ENCODE measurements at places on chromosomes 1 and 21.

- no peak for DNase-seq
These were observed 73.0 kb upstream of the PTGS2 start for GRCh38 chr1:186753241-186753640.

- DNase-seq, result no peak
These were observed 14.6 kb downstream of the SYF2 start for GRCh38 chr1:25217598-25218232.

- no peak for DNase-seq
These were observed 136.4 kb downstream of the CLIC6 start for GRCh38 chr21:34805157-34805556.

DNA sequence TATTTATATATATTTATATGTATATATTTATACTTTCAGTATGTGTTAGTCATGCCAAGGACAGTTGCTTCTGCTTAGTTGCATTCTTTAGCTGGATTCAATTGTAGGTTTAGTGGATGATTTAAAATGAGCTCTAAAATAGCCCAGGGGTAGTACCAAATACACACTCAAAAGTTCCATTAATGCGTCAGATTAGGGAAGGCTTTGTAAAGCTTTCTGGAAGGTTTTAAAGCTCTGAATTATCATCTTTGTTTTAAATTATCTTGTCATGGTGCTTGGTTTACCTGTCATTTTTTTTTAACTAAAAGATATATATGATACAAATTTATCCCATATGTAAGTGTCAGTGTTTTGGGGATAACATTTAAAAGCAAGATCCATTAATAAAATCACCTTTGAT is 242.7 kb upstream of the ADAMTS5 start:
- DNase-seq, result no peak

DNA sequence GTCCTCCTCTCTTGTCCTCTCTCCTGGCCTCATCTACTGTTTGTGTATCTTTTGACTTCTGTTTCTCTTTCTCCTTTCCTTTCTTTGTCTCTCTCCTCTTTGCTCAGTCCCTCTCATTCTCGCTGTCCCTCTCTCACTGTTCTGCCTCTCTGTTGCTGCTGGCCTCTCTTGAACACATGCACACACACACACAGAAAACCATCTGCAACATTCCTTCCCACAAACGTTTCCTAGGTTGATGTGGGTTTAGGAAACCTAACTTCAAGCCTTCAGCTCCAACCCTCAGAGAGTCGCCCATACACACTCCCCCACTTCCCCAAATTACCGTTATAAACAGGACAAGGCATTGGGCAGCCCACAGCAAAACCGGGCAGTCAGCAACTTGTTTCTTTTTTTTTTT is 10.9 kb upstream of the SSBP3 start:
- no peak for DNase-seq

DNA sequence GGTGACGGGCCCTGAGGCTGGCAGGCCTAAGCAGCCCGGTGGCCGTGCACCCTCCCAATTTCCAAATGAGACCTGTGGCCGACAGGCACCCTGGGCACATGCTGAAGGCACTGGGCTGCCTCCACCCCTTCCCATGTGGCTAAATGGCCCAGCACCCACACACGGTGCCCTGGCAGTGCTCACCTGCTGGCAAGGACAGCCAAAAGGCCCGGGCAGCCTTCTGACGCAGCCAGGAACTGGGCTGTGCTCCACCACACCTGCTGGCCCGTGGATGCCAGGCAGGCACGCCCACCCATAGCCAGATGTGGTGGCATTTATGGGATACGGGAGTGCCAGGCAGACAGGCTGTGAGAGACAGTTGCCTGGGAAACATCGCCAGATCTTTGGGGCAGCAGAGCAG is 4.0 kb upstream of the FAAP20 start:
- DNase-seq, result no peak

DNA sequence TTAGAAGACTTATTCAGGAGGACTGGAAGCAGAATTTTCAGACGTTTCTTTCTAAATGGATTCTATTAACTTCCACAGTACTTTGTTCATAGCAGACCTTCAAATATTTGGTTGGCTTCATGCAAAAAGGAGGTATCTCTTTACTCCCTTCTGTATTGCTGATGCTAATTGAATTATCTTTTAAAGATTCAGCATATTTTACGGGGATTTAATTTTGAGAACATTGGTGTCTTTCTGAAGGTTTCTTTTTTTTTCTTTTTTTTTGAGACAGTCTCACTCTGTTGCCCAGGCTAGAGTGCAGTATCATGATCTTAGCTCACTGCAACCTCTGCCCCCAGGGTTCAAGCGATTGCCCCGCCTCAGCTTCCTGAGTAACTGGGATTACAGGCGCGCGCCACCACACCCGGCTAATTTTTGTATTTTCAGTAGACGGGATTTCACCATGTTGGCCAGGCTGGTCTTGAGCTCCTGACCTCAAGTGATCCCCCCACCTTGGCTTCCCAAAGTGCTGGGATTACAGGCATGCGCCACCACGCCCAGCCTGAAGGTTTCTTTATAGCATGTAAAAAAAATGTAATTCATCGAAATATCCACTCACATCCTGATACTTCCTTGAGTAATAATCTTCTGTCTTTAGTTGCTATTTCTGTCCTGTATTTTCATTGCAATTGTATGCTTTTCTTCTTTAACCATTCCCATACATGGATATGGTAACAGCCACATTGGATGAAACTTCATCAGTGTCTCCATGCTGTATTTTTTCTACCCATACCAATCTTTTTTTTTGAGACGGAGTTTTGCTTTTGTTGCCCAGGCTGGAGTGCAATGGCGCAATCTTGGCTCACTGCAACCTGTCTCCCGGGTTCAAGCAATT is 14.5 kb downstream of the CNST start:
- DNase-seq, result no peak

DNA sequence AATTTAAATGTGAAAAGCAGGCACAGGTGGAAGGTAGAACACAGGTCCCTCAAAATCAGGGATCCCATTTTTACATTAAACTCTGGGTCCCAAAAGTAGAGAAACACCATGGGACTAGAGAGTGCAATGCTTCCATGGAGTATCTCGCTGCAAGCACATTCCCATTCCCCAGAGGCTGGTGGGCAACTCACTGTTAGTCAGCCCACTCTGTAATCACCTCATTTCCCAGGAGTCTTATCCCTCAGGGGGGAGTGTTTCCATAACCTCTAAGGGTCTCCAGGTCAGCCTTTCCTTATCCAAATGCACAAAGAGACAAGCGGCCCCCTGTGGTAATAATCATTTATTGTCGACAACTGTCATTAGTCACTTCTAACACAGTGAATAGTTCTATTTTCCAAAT is 490.1 kb upstream of the LRRC7 start:
- no peak for DNase-seq

GRCh38 chr1:44609412-44609767 is 64.9 kb downstream of the TMEM53 start:
- peak; percentile 12 for DNase-seq

DNA sequence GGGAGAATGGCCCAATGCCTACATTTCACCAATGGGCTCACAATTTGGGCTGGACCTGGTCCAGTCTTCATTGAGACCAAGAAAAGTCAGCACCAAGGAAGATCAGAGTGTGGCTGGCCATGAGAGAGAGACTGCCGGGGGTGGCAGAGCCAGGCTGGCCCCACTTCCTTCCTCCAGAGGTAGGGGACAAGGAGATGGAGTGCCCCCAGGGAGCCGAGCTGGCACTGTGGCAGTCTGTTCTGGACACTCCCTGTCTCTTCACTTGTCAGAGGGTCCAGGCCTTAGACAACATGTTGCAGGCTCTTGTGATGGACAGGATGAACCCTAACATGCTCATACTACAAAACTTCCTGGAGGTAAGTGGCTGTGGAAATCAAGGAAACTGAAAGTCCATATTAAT is 27.7 kb downstream of the INAVA start:
- no peak for DNase-seq

- DNase-seq, result no peak
These were observed 25.5 kb downstream of the CDC14A start for GRCh38 chr1:100377590-100378361.

DNA sequence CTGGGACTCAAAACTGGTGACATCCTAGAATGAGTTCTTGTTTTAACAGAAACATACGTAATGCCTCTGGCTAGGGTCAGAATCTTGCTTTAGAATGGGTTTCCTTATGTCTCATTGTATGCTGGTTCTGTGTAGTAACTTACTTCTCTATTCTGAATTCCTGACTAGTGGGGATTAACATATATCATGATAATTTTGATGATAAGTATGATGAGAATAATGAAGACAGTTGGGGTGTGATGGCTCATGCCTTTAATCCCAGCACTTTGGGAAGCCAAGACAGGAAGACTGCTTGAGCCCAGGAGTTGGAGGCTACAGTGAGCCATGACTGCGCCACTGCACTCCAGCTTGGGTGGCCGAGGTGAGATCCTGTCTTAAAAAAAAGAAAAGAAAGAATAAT is 31.7 kb upstream of the CDC42BPA start:
- DNase-seq, result no peak

DNA sequence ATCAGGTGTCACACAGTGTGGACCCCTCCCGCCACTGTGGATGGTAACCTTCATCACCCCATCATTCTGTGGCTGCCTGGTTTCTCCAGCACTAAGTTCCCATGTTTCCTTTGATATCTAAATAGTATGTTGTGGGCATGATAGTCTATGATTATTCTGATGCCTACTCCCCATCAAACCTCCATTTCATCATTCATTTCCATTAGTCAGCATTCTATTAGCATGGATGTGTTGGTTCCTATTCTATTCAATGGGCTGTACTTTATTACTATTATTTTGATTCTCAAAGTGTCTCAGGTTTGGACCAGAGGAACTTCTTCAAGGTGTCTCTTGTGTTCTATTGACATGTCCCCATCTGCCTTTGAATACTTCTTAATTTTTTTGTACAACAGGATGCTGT is 112.0 kb downstream of the DISC1 start:
- DNase-seq, result no peak

DNA sequence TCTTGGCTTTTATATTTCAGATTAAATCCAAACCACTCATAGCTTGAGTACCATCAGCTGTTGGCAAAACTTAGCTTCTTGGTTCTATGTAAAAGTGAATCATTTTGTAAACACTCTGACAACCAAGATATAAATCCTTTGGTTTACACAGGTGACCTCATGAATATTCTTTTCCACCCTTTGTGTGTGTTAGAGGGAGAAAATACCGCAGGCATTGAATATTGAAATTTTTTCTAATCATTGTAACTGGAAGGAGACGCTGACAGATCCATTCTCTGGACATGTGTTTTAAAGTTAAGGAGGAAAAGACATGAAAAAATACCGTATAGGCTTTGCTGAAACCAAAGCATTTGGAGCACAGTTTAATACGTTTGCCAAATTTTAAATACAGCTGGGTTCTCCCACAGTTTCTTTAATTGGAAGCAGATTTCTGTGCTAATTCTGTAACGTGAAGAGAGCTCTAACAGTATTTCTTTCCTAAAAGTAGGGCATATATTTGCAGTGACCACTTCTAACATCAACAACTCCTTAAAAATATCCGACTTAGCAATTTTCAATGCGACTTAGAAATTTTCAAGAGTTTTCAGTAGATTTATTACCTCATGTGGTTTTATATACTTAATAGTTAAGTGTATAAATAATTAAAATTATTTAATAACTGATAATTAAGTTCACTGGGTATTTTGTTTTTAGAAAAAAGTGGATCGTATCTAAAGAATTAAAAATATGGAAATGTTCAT is 388.2 kb downstream of the USP25 start:
- DNase-seq, result no peak

- DNase-seq, result no peak
These were observed 23.8 kb downstream of the PRDM2 start for GRCh38 chr1:13723810-13724209.

DNA sequence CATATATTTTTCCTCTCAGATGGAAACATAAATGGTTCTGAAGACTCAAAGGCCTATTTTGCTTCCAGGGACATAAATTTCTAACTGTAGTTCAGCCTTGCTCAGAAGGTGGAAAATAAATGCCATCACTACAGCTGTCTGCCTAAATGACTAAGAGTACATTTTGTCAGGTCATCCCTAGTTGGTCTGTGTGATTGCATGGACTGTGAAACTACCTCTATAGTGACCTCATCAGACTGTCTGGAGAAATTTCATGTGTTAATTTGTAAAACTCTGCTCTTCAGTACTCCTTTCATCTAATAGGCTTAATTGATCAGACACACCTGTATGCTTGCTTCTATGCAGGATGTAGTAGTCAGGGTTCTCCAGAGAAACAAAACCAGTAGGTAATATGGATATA is 886.9 kb downstream of the AMY1C start:
- DNase-seq, result no peak

- no peak for DNase-seq
These were observed 8.8 kb upstream of the CTBS start for GRCh38 chr1:84582802-84583587.

GRCh38 chr1:35558374-35559316 is 1.0 kb downstream of the NCDN start:
- DNase-seq, result no peak

DNA sequence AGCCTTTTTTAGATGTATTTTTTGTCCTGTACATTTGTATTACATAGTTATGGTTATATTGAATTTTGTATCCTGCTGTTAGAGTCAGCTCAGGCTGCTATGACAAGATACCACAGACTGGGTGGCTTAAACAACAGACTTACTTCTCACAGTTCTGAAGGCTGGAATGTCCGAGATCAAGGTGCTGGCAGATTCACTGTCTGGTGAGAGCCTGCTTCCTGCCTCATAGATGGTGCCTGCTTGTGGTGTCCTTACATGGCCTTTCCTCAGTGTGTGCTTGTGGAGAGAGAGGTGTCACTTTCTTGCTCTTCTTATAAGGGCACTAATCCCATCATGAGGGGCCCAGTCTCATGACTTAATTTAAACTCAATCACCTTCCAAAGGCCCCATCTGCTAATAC is 23.1 kb upstream of the MYSM1 start:
- DNase-seq, result no peak

DNA sequence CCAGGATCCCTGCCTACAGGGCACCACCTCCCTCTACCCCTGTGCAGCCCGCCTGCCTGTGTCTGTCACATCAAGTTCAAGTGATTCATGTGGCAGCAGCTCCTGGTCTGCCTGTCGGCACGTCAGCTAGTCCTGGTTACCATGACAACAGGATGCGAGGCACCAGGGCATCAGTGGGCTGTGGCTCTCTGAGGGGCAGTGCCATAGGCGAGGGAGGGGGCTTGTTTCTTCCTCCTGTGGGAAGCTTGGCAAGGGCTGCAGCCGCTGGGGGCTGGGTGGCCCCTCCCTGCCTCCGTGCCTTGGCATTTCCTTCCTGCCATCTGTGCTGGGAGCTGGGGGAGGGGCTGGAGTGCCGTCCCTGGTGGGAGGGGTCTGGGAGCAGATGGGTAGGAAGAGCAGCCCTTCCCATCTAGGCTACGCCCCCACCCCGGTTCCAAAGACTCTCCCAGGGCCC is 43.1 kb downstream of the FOXO6 start:
- peak; percentile 5 for DNase-seq

DNA sequence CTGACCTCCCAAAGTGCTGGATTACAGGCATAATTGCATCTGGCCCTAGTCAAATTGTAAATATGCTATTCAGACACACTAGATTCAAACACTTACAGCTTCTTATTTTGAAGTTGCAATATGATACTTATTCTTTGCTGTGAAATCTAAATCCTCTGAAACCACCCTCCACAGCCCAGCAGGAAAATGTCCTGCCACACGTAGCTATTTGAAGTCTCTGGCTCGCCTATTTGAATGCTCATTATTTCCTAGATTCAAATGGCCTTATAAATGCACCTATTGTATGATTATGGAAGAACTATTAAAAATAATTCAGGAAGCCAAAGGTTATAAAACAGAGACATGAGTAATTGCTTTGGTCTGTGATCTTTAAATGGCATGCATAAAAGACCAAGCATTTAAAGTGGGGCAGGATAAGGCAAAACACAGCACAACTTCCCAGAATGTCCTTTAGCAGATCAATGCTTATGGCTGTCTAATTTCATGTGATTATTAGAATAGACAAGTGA is 26.6 kb upstream of the FBXO28 start:
- no peak for DNase-seq
